Activated T-cell treated with anti-CD3 and anti-CD28 coated beads, Interleukin-2, amount 50 U/mL, for 24 hours (primary cell): ENCODE measurements at places on chromosomes 7 and 10.

- H3K27me3 ChIP-seq: peaks cover 12% of the 10 kb centered on the region
- no peaks in the 10 kb centered on the region for H3K36me3 ChIP-seq
- DNase-seq: no peak
- H3K4me3 ChIP-seq: no peak overlapping the region
- H3K27ac ChIP-seq: no peak overlapping the region
Measured at GRCh38 chr7:42878303-42878702, 33.6 kb downstream of the C7orf25 start.

DNA sequence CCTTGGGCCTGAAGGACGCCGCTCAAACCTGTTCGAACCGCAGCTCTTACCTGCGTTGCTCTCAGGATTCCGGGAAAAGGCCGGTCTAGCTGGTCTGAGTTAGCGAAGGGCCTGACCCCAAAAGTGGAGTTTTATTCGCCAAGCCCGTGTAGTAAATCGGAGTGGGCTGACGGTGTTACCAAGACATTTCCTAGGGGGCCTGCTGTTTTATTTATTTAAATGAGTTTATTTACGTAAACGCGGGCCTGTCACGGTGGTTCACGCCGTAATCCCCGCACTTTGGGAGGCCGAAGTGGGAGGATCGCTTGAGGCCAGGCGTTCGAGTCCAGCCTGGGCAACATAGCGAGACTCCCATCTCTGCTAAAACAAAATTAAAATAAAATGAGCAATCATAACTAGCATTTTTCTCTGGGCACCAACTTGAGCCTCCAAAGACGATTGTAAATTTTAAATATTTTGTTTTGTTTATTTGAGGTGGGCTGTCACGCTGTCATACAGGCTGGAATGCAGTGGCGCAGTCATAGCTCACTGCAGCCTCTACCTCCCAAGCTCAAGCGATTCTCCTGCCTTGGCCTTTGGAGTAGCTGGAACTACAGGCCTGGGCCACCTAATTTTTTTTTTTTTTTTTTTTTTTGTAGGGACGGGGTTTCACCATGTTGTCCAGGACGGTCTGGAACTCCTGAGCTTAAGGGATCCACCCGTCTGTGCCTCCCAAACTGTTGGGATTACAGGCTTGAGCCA is 903 bp downstream of the ZNF655 start:
- no peaks in the 10 kb centered on the region for H3K27me3 ChIP-seq
- H3K36me3 ChIP-seq: peaks cover 91% of the 10 kb centered on the region
- H3K27ac ChIP-seq: peak overlapping the region; percentile 98
- H3K4me3 ChIP-seq: peak overlapping the region; percentile 94

GRCh38 chr7:39696631-39697030 is 73.3 kb downstream of the RALA start:
- H3K4me3 ChIP-seq: no peak overlapping the region
- H3K4me1 ChIP-seq: peaks cover 2% of the 10 kb centered on the region
- H3K27ac ChIP-seq: no peak overlapping the region
- DNase-seq: no peak

GRCh38 chr7:79458796-79459195 is 5.3 kb upstream of the MAGI2 start:
- no peaks in the 10 kb centered on the region for H3K4me1 ChIP-seq
- no peak overlapping the region for H3K27ac ChIP-seq
- no peaks in the 10 kb centered on the region for H3K36me3 ChIP-seq
- DNase-seq: no peak
- H3K27me3 ChIP-seq: peaks cover 16% of the 10 kb centered on the region

GRCh38 chr7:24038993-24039392 is 245.0 kb upstream of the NPY start:
- DNase-seq: no peak
- H3K4me1 ChIP-seq: peaks cover 8% of the 10 kb centered on the region
- no peak overlapping the region for H3K4me3 ChIP-seq
- peaks cover 4% of the 10 kb centered on the region for H3K27me3 ChIP-seq
- no peaks in the 10 kb centered on the region for H3K36me3 ChIP-seq

DNA sequence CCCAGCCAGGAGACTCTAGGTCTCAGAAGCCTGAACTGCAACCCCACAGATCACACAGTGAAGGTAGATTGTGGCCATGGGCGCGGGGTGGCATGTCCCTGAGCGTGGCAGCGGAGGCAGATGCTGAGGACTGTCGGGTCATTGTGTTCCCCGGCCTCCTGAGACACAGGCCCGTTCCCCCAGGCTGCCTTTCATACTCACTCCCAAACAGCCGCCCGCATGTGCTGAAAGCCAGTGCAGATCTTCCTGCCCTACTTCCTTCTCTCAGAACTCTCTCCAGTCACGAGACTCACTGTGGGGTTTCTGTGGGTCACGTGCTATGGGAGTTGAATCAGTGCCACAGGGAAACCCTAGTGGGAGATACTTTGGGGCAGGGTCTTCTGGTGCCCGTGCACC is 48.0 kb downstream of the ZNF467 start:
- H3K4me3 ChIP-seq: no peak overlapping the region
- no peaks in the 10 kb centered on the region for H3K4me1 ChIP-seq
- peaks cover 90% of the 10 kb centered on the region for H3K36me3 ChIP-seq

DNA sequence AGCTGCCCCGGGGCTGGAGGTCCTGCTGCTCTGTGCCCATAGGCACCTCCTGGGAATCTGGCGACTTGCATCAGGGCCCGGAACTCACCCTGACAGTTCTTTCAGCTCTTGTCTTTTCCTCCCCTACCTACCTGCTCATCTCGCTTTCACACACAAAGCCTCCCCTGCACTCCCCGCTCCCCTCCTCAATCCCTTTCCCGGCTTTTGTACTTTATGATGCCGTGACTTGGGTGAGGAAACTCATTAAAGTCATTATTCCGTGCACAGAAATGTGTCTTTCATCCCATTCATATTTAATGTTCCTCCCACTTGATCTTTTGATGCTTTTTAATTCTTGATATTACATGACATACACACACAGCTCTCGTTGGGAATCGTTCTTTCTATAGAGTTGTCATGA is 218.6 kb downstream of the RPS24 start:
- DNase-seq: no peak
- H3K27me3 ChIP-seq: peaks cover 20% of the 10 kb centered on the region
- H3K4me3 ChIP-seq: no peak overlapping the region
- H3K36me3 ChIP-seq: no peaks in the 10 kb centered on the region

- peaks cover 3% of the 10 kb centered on the region for H3K27me3 ChIP-seq
- H3K4me3 ChIP-seq: no peak overlapping the region
- H3K27ac ChIP-seq: no peak overlapping the region
- no peaks in the 10 kb centered on the region for H3K4me1 ChIP-seq
Measured at GRCh38 chr7:155916926-155917655, 104.8 kb upstream of the SHH start.

- no peak overlapping the region for H3K27ac ChIP-seq
- no peaks in the 10 kb centered on the region for H3K36me3 ChIP-seq
- H3K4me3 ChIP-seq: no peak overlapping the region
- H3K27me3 ChIP-seq: no peaks in the 10 kb centered on the region
- H3K4me1 ChIP-seq: no peaks in the 10 kb centered on the region
Measured at GRCh38 chr7:20257212-20257611, 40.0 kb upstream of the MACC1 start.

GRCh38 chr7:152076324-152076821 is 50.9 kb downstream of the GALNT11 start:
- no peak for DNase-seq
- no peak overlapping the region for H3K27ac ChIP-seq
- no peak overlapping the region for H3K4me3 ChIP-seq
- no peaks in the 10 kb centered on the region for H3K27me3 ChIP-seq
- peaks cover 57% of the 10 kb centered on the region for H3K4me1 ChIP-seq

DNA sequence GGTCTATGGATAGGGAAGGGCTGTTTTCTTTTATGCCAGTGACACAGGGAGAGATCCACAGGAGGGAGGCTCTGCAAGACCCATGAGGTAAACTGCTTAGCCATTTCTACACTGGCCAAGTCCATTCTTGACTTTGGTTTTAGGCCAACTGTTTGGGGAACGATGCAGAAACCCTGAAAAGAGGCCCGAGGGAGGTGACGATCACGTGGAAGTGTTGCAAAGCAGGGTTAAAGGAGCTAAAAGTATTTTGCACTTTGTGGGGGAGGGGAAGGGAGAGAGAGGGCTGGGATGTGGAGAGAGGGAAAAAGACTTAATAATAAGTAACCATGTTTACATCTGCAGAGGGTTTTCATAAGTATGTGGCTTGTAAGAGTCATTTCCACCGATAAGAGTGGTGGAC is 239.7 kb downstream of the EMX2 start:
- no peak for DNase-seq
- no peaks in the 10 kb centered on the region for H3K4me1 ChIP-seq
- no peak overlapping the region for H3K4me3 ChIP-seq

GRCh38 chr7:40516376-40516775 is 381.6 kb downstream of the SUGCT start:
- DNase-seq: no peak
- no peaks in the 10 kb centered on the region for H3K4me1 ChIP-seq
- no peaks in the 10 kb centered on the region for H3K27me3 ChIP-seq

DNA sequence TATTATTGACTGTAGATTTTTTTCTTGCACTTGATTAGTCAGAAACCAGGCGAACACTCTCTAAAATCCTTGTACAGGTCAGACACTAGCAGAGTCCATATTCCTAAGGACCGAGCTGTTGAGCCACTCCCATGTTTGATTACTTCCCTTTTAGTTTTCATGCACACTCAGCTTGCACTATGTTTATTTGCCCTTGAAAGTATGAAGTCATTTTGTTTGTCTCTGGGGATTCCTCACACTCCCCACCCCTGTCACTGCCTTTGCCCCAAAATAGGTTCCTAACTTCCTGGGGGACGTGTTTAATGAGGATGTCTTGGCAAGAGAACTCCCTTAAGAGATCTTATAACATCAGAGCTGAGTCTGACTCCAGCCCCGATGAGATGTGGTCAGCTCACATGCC is 182.1 kb downstream of the EVX1 start:
- no peak overlapping the region for H3K27ac ChIP-seq
- peaks cover 26% of the 10 kb centered on the region for H3K27me3 ChIP-seq
- no peaks in the 10 kb centered on the region for H3K4me1 ChIP-seq
- no peaks in the 10 kb centered on the region for H3K36me3 ChIP-seq
- no peak overlapping the region for H3K4me3 ChIP-seq

DNA sequence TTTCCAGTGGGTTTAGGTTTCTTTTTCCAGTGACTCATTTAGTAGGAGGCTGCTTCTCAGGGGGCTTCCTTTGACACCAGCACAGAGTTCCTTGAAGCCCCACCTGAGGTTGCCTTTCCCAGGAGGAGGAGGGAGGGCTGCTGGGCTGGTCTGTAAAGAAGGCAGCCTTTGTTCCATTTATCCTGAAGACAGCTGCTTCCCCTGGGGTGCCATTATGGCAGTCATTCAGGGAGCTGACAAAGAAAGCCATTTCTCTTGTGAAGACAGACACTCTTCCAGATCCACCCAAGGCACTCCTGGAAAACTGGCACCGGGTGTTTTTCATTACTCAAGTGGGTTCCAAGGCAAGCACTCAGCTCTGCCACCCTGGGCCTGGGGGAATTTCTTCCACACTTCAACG is 54.0 kb downstream of the MTURN start:
- H3K27ac ChIP-seq: no peak overlapping the region
- no peaks in the 10 kb centered on the region for H3K27me3 ChIP-seq
- H3K36me3 ChIP-seq: no peaks in the 10 kb centered on the region
- no peaks in the 10 kb centered on the region for H3K4me1 ChIP-seq

DNA sequence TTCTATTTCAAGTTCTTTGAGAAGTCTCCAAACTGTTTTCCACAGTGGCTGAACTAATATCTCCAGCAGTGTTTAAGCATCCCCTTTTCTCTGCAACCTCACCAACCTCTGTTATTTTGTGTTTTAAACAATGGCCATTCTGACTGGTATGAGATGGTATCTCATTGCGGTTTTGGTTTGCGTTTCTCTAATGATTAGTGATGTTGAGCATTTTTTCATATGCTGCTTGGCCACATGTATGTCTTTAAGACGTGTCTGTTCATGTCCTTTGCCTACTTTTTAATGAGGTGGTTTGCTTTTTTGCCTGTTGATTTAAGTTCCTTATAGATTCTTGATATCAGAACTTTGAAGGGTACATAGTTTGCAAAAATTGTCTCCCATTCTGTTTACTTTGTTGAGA is 156.6 kb upstream of the IMMP2L start:
- H3K27ac ChIP-seq: no peak overlapping the region
- H3K36me3 ChIP-seq: no peaks in the 10 kb centered on the region
- peaks cover 5% of the 10 kb centered on the region for H3K27me3 ChIP-seq
- no peak overlapping the region for H3K4me3 ChIP-seq

DNA sequence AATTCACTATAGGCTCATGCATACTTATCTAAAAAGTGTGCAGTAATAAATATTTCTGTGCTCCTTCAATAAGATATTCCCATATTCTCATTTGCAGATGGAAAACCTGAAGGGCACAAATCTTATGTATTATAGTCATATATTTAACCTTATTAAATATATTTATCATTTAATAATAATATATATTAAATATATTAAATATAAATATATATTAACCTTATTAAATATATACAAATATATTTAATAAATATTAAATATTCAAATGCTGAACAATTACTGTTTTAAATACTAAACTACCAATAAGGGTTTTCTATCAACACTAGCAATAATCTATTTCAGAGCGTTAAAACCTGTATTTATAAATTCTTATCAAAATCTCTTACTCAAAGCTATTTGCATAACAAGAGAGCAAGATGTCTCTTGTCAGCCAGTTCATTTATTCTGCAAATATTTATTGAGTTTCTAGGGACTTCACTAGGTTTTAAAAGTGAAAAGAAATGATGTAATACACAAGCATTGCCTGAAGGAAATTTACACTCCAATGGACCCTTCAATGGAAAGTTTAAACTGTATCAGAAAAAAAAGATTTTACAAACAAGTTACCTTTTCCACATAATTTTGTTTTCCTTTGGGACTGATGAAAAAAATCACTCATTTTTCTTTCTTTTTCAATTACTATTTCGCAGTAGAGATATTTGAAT is 159.2 kb downstream of the AGMO start:
- no peaks in the 10 kb centered on the region for H3K27me3 ChIP-seq
- no peak overlapping the region for H3K27ac ChIP-seq
- no peaks in the 10 kb centered on the region for H3K36me3 ChIP-seq
- H3K4me3 ChIP-seq: no peak overlapping the region
- H3K4me1 ChIP-seq: no peaks in the 10 kb centered on the region

- peaks cover 23% of the 10 kb centered on the region for H3K4me1 ChIP-seq
- H3K27me3 ChIP-seq: no peaks in the 10 kb centered on the region
- H3K4me3 ChIP-seq: no peak overlapping the region
- H3K36me3 ChIP-seq: peaks cover 90% of the 10 kb centered on the region
- no peak overlapping the region for H3K27ac ChIP-seq
Measured at GRCh38 chr10:14519785-14520184, 189.1 kb upstream of the FRMD4A start.

GRCh38 chr10:60681103-60681502 is 97.2 kb upstream of the CDK1 start:
- no peak overlapping the region for H3K27ac ChIP-seq
- H3K4me1 ChIP-seq: peaks cover 14% of the 10 kb centered on the region
- peaks cover 9% of the 10 kb centered on the region for H3K36me3 ChIP-seq
- no peaks in the 10 kb centered on the region for H3K27me3 ChIP-seq
- no peak for DNase-seq
